Stimulated activated CD8-positive, alpha-beta memory T cell treated with anti-CD3 and anti-CD28 coated beads, Interleukin-4, amount 100 ng/mL, for 4 hours (primary cell): ENCODE measurements at places on chromosomes 7 and 10.

GRCh38 chr10:9719246-9719645 is 1298.4 kb upstream of the CELF2 start:
- DNase-seq = no peak

GRCh38 chr10:58887474-58887873 is 289.0 kb upstream of the PHYHIPL start:
- DNase-seq = no peak

- no peak for DNase-seq
Observed at GRCh38 chr7:1700086-1700485, 30.0 kb downstream of the ELFN1 start.

DNA sequence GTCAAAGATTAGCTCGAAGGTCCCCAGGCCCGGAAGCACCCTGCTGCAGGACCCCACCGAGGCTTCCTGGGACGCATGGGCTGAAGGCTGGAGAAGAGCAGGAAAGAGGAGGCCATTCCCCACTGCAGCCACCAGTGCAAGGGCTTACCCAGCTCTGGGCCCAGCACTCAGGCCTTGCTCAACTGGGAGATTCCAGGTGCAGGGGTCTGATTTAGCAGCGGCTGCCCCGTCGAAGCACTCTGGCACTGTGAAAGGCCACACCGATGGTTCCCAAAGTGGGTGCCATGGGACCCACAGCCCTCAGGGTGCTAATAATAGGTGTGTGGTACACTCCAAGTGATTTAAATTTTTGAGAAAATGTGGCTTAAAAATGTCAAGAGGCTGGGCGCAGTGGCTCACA is 130.9 kb downstream of the OAT start:
- no peak for DNase-seq

DNA sequence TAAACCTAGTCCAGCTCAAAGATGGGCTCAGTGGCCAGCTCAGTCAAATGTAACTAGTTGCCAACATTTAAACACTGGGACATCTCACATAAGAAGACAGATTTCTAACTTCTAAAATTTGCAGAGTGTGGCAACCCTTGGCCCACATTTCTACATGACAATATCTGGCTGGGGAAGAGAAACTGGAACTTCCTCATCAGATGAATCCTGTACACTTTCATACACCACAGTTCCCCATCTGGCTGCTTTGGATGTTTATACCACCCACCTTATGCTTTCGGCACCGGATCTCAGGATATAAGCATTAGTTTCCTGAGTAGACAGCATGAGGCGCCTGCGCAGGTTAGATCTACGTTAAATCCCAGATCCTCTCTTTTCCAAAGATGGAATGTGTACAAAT is 199.3 kb downstream of the PRKG1 start:
- no peak for DNase-seq

GRCh38 chr10:121631365-121632029 is 33.3 kb upstream of the FGFR2 start:
- no peak for DNase-seq

GRCh38 chr10:68576118-68576517 is 16.0 kb downstream of the TET1 start:
- no peak for DNase-seq

DNA sequence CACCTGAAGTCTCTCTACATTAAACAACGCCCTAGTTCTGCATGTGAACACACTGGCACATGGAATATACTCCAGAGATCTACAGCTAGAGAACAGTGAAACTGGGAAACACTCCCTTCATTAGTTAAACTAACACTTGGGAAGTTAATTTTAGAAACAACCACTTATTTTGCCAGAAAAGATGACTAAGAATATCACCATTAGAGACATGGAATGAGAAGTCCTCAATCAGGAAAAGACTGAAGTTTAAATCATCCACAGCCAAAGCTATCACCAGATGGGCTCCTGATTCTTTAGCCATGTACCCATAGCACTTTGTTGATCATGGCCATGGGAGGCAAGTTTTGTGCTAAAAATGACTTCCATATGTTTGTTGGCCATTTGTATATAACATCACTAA is 719.5 kb downstream of the KCNMA1 start:
- DNase-seq = no peak

DNA sequence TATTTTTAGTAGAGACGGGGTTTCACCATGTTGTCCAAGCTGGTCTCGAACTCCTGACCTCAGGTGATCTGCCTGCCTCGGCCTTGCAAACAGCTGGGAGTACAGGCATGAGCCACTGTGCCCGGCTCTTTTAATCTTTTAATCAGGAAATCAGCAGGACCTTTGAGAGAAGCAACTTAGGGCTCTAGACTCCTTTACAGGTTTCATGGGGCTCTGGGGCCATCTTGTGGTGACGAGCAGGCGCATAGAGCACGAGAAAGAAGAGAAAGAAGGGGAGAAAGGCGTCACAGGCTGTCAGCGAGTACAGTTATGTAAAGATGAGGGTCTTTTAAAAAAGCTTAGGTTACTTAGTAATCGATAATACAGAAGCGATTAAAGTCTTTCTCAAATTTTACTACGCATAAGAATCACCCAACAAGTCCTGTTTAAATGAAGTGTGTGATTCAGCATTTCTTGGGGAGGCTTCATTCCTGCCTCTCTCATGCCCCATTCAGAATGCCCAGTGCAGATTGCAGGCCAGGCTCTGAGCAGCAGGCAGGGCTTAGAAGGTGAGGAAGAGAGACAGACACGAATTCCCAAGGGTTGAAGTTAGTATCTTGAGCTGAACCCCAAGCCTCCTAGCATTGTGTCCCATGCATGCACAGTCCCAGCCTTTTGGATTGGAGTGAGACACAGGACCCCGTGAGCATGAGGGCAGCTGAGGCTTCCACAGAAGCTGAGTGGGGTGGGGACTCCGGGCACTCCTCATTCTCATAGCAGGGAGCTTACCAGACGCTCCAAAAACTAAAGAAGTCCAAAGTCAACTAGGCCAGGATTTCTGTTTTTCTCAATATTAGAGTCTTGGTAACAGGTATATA is 23.6 kb upstream of the PFKP start:
- DNase-seq = no peak

GRCh38 chr7:7384228-7384627 is 151.4 kb downstream of the COL28A1 start:
- no peak for DNase-seq

GRCh38 chr10:1734288-1734687 is 3.0 kb downstream of the ADARB2 start:
- no peak for DNase-seq

GRCh38 chr7:149067869-149068268 is 22.6 kb downstream of the ZNF786 start:
- DNase-seq = no peak

DNA sequence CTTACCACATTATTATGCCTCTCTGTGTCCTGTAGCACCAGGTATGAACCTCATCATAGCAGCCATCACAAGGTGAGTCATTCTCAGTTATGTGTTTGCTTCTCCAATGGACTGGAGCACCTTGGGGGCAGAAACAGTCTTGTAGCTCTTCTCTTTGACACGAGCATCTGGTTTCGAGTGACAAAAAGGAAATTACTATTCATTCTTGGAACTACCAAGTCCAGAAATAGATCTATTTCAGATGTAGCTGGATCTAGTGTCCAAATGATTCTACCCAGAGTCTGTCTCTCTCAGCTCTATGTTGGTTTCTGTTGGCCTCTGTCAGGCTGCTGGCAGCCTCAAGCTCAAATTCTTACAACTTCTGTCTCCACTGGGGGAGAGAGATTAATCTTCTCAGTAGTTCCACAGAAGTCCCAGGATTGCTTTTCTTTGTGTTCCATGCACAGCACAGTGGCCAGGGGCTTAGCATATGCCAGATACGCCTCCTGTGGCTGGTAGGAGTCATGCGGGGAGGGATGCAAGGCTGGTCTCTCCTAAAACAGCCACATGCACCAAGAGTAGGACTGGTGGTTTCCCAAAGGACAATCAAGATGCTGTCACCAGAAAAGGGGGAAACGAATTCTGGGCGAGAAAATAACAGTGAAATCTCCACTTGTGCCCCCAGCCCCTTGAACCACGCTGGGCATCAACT is 37.2 kb upstream of the PAPSS2 start:
- no peak for DNase-seq

- no peak for DNase-seq
Observed at GRCh38 chr10:119734396-119735332, 8.8 kb downstream of the INPP5F start.

DNA sequence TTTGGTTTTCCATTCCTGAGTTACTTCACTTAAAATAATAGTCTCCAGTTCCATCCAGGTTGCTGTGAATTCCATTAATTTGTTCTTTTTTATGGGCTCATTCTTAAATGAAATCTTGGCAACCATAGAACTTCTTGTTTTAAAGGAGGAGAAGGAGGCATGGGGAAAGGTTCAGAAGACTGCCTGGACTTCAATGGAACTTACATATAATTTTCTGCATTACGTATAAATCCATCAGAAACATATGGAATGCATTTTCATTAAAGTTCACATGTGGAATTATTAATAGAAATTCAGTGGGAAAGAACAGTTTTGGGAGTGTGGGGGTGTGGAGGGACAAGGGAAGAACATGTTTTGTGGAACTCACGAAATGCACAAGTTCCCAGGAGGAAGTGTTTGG is 176.6 kb upstream of the PRKCQ start:
- DNase-seq = no peak

GRCh38 chr10:70334526-70335245 is 47.7 kb downstream of the LRRC20 start:
- no peak for DNase-seq

- no peak for DNase-seq
Observed at GRCh38 chr7:78176171-78176570, 377.6 kb downstream of the PHTF2 start.

DNA sequence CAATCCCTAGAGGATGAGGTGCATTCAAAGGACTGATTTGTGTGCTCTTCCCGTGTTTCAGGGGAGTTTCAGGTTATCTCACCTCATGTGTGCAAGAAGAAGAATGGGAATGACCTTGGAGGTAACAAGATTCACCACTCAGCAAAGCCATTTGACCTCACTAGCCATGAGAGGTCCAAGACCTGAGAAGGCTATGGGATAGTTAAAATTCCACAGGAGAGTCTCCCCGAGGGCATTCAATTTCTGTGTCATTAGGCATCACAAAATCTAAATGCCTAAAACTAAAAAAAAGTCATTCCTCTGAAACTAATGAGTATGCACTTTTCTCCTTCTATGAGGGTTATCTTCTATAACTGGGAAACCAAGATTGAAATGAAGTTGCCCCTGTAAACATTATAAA is 433.4 kb downstream of the KCNMA1 start:
- DNase-seq = no peak

- DNase-seq = no peak
Observed at GRCh38 chr7:28224172-28224571, 43.6 kb upstream of the JAZF1 start.

- DNase-seq = no peak
Observed at GRCh38 chr7:155867280-155867679, 55.0 kb upstream of the SHH start.

DNA sequence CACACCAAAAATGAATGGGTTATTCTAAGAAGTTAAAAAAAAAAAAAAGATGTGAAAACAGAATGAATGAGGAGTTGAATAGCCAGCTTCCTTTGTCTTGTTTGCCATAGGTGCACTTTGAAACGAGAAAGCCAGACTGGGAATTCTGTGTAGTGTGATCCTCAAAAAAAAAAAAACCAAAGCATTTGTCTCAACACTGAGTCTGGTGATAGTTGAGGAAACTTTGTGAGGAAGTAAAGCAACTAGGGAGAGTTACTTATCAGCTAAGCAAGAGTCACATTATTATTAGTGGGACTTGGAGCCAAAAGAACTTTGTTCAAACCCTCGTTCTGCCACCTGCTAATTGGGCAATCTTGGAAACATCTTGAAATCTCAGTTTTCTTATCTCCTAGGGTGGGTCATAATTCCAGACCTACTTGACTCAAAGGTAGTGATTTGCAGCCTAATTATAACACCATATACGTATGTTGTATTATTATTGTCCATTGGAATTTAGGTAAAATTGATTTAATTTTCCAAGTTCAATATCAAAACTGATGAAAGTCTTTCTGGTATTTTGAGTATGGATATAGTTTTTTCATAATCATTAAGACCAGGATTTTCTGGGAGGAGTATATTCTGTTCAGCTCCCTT is 99.8 kb upstream of the GJD4 start:
- DNase-seq = no peak

DNA sequence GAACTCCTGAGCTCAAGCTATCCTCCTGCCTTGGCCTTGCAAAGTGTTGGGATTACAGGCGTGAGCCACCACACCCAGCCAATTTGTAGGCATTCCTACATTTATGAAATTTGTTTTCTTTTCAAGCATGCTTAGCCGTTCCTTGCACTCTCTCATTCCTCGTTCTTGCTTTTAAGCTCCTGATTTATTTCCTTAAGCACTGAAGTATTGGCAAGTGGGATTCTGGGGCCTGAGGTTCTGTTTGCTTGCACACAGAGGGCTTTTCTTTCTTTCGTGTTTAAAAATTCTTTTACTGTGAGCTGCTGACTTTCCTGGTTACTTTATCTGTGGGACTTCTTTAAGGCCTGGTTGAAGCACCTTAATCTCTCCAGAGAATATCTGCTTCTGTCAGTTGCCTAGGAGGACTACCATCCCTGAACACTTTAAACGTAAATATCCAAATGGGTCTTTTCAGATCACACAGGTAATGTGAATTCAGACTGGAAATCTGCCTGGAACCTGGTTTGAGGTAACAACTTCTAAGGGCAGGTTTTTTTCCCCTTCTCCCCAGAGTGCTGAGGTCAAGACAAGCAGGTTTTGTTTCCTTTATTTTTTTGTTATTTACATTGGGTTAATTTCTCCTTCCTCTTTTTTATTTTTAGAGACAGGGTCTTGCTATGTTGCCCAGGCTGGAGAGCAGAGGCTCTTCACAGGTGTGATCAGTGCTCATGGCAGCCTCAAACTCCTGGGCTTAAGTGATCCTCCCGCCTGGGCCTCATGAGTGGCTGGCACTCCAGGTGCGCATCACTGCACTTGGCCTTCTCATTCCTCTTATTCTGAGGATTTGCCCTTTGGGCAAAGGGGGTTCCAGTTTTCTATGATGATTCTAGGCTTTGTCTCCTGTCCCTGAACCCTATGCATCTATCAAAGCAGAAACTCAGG is 102.9 kb downstream of the PFKFB3 start:
- DNase-seq = no peak

DNA sequence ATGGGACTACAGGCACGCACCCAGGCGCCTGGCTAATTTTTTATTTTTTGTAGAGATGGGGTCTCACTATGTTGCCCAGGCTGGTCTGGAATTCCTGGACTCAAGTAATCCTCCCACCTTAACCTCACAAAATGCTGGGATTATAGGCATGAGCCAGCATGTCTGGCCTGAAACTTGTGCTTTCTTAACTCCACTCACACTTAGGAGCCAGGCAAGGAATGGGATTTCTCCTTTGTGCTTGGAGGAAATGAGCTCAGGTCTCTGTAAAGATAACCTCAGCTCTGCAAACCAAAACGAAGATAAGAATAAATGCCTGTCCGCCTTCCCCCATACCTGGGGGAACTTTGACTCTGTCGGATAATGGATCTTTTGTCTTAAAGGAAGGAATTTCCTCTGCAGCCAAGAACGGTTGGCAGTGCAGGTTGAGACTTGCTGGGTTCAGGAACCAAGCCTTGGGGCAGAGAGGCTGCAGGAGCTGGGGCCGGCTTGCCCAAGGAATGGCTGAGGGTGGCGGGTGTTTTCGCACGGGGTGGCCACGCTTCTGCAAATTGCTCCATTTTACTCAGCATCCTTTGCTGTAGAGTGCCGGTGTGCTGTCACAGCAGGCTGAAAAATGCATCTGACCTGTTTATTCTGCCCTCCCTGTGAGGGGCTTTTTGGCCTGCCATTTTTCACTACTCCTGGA is 174.2 kb downstream of the KIAA1217 start:
- DNase-seq = no peak
